IPS-NIHi11 (cell line): ENCODE measurements at places on chromosomes 12 and 14.

DNA sequence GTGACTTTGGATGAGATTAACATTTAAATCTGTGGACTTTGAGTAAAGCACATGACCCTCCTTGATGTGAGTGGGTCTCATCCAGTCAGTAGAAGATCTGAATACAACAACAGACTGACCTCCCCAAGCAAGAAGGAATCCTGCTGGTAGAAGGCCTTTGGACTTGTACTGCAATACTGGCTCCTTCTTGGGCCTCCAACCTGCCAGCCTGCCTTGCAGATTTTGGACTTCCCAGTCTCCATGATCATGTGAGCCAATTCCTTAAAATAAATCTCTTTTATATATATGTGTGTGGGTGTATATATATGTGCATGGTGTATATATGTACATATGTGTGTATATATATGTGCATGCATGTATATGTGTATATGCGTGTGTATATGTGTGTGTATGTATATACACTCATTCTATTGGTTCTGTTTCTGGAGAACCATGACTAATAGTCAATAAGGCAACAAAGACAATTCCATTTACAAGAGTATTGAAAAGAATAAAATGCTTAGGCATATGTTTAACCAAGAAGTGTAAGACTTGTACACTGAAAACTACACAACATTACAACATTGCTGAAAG lies 183.8 kb downstream of the STXBP6 start:
- DNase-seq = no peak

DNA sequence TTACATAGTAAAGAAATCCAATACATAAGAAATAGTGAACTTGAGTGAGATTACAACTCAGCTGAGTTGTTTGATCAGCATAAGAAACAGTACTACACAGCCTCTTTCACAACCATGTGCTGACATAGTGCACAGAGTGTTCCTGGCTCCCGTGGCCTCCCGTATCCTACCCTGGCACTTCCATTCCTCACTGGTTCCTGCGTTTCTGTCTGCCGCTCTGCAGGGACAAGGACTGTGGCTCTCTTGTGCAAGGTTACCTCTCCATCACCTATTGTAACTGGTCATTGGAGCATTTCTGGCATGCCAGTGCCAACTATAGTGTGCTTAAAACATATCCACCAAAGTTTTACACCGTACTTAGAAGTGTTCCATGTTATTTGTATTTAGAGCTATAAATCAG lies 46.3 kb upstream of the PCED1B start:
- peak; percentile 14 for DNase-seq

DNA sequence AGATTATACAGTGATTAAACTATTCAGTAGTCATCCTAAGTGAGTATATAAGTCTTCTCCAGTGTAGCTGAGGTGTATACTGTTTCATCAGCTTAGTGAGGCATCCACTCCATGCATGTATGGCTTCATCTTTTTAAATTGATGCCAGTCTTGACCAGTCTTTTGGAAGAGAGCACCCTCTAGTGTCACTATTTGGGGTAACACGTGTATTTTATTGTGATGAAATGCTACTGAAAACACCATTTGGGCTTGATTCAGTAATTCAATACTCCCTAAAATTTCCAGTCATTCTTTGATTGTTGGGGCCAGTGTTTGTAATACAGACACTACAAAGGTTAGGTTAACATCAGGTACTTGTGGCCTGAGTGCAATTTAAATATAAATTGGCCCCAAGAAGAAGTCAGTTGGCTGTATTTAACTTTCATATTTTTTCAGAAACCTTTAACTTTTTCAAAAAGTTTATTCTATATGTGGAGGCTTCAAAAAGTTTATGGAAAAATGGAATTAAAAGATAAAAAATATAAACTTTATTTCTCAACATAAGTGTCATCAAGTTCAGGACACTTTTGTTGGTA lies 35.3 kb downstream of the MIPOL1 start:
- peak; percentile 47 for DNase-seq

GRCh38 chr12:1373901-1374735 lies 220.3 kb downstream of the FBXL14 start:
- no peak for DNase-seq

DNA sequence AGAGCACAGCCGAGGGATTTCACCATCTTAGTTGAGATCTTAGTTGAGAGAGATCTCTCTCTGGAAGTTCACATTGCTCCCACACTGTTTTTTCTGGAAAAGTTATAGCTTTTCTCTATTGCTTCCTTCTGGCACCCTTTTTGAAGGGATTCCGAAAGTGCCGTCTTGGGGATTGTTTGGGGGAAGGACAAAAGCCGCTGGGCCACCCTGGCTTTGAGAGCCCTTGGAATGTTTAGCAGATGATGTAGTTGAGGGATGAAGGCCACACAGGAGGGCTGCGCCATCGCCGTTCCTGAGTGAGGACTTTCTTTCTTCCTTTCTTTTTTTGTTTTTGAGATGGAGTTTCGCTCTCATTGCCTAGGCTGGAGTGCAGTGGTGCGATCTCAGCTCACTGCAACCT lies 17.7 kb downstream of the PLEKHG3 start:
- no peak for DNase-seq
